Fibroblast of gingiva (primary cell): ENCODE measurements at places on chromosomes 13 and 19.

DNA sequence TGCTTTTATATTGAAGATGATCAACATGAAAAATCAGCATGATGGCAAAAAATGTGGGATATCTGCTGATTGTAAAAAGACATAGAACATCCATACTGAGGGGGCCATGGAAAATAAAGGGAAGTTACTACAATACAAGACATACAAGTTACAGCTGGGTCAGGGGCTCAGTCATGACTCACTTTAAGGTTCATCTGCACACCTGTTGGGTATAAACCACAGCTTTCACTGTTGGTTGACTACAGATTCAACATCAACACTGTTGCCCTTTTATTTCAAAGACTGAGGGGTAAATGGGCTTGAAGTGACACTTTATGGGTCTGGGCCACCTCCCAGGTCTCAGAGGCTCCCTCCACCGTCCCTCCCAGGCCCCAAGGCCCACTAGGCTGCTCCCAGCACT is 98.1 kb upstream of the IRS2 start:
- no peak for DNase-seq

DNA sequence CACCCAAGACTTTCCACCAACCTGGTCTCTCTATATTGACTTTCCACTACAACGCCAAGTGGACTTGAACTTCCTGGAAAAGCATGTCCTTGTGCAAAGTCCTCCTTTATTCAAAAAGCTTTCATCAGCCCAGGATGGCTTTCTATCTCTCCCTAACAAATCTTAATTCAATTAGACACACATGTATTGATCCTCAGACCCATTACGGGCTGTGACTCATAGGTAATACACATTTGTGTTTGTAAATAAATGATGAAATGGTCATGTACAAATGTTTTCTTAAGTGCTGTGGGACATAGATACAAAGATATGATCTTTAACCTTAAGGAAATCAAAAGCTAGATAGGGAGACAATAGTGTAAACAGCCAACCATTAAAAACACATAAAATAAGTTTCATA is 1189.7 kb downstream of the EFNB2 start:
- DNase-seq, result no peak

DNA sequence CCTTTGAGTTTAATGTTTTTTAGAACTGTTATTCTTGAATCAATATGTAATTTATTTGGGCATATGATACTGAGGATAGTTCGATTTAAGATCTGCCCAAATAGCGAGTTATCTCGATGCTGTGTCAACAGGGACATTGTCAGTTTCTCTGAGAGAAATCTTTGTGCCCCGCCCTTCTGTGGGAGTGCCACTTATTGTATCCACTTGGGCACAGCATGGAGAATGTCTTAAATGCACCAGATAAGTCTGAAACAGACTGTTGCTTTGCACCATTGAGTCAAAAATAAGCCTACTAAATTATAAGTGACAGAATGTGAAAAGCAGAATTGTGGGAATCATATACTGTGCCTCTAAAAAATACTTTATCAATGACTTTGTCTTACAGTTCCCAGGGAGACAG is 45.6 kb downstream of the RNASEH2B start:
- no peak for DNase-seq

GRCh38 chr13:73304442-73304841 is 245.6 kb downstream of the KLF5 start:
- DNase-seq, result no peak

DNA sequence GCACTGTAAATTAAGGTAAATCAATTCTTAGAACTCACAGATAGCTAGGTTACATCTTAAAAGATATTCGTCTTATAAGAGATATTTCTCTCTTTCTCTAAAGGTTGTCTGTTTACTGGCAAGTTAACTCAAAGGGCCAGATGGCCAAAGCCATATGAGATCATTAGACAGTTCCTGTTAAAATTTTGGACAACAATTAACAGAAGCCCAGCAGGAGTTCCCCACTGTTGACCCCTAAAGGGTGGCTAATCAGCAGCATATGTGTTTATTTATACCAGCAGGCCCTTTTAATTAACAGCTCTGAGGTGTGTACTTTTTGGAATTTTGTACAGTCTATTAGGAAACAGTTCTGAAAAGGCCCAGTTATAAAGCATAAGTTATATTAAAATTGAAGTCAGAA is 245.8 kb downstream of the LIG4 start:
- no peak for DNase-seq

DNA sequence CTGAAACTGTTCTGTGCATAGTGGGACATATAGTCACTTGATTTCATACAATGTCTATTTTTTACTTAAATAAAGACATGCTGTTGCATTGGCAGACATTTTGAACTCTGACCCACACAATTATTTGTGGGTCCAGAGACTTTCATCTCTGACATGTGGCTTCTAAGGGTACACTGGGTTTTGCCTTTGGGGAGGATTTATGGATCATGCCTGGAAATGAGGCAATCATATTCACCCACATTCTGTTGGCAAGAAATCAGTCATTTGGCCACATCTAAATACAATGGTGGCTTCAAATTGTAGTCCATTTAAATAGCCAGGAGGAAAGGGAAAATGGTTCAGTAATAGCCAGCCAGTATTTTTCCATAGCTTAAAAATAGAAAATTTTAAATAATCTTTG is 238.3 kb upstream of the KLF12 start:
- no peak for DNase-seq

- DNase-seq, result peak; percentile 92
Observed at GRCh38 chr19:12333162-12334159, at the start of gene ZNF563. Gene ZNF563, minus strand, starts transcription at chr19:12333633. Its CDS starts 151 bp downstream, at chr19:12333482.

DNA sequence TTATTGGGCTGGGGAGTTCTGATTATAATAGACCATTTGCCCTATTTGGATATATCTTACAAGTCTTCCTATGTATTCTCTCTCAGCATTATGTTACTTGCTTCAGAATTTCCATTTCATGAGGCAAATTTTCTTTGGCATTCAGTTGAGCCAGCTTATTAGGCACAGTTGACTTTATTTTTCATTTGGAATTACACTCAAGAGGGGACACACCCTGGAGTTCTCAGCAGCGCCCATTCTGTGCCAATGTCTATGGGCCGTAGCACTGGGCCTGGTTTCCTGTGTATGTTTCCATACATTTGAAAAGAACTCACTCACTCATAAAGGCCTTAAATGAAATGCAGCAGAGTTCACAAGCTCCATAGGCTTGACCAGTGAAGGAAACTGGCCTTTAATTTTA is 138.5 kb downstream of the KLF12 start:
- DNase-seq, result peak; percentile 29

DNA sequence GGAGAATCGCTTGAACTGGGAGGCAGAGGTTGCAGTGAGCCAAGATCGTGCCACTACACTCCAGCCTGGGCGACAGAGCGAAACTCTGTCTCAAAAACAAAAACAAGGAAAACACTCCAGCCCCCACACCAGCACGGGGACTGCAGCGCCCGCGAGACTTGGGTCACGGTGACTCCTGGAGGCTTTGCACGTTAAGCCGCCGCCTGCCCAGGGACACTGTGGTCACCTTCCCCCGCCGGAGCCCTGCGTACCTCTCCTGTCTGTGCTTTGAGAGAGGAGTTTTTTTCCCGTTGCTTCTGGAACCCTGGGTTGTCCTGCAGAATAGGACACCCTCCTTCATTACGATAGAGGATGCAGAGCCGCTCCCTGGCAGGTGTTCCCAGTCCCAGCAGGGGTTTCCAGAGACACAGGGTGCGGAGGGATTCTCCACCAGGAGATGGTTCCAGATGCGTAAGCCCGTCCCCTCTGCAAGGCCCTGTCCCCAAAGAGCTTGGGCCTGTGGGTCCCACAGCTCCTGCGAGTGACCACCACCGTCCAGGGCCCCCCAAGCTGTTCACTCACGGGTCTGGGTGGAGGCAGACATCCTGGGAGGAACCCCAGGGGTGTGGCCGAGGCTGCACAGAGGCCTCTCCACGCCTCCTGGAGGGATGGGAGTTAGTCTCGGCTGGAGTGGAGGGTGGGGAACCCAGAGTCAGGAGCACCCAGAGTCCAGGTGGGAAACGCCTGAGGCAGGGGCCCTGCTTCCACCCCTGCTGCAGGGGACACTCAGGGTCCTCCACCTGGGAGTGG is 42.8 kb upstream of the NDUFS7 start:
- DNase-seq, result no peak

- DNase-seq, result peak; percentile 61
Observed at GRCh38 chr19:18439025-18439909, 1.3 kb upstream of the ISYNA1 start.

DNA sequence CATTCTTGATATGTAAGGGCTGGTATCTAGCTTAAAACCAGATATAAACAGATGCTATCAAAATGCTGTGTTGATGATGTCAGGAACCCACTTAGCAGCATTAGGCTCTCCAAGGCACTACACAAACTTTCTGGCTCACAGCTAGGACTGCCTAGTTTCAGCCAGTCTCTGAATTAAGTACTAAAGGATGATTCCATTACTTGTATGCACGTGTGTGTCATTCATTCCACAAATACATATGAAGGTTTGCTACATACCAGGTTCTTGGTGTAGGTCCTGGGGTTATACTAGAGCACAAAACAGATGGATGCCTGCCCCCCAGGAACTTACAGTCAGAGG is 151.5 kb downstream of the RGCC start:
- DNase-seq, result no peak

DNA sequence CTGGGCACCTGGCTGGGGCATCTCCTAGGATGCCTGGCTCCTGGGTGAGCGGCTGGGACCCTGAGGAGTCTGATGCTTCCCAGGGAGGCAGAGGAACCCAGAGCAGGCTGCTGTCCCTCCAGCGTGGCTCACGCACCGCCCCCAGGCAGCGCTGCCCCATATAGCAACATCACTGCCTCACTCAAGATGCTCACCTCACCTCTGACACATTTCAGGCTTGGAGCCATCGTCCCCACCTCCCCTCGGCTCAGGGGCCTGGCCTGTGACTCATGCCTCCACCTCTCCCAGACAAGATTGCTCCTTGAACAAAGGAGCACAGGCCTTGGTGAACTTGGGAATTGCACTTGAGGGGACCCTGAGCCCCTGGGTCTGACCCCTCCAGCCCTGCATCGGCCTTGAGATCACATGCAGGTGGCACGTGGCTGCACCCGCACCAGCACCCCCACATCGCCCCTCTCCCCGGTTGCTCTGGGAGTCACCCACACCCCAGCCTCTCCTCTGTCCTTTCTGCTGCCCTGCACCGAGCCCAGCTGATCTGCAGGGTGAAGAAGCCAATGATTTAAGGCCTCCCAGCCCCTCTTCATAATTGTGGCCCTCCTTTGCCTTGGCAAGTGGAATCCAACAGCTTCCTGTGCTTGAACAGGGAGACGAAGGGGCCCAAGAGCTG is 11.2 kb downstream of the CEBPA start:
- DNase-seq, result no peak

GRCh38 chr13:66984241-66984640 is 245.9 kb downstream of the PCDH9 start:
- DNase-seq, result peak; percentile 48

GRCh38 chr13:110971486-110971885 is 56.6 kb upstream of the ANKRD10 start:
- no peak for DNase-seq

DNA sequence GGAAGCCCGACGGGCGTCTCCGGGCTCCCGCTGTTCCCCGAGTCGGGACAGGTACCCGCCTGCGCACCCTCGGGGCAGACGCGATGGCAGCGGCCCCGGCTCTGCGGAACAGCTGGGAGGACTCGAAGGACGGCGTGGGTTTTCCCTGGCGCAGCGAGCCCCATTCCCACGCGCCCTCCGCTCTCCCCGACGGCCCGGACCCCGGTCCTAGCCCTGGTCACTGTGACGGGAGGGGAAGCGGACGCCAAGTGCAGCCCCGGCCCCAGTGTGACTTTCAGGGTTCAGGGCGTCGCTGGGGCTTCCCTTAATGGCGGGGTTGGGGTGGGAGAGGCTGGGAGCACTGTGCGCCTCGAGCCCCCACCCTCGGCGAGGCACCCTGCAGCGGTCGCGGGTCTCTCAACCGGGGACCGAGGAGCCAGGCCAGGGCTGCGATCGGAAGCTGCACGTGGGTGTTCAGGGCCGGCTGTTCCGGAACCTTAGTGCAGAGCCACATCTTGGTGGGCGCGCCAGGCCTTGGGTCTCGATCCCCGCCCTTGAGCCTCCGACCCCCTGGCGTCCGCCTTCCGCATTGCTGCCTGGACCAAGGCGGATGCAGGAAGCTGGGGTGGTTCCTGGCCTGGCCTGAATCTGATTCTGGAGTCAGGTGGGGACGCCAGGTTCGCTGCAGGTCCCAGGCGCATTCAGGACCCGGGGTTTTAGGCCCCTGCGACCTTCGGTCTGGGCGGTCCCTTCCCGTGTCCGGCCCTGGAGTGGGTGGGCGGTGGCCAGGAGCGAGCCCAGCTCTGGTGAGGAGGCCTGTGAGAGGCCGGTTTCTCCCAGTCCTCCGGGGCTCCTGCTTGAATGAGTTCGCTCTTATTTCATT is 3.5 kb downstream of the LGALS7B start:
- DNase-seq, result no peak

DNA sequence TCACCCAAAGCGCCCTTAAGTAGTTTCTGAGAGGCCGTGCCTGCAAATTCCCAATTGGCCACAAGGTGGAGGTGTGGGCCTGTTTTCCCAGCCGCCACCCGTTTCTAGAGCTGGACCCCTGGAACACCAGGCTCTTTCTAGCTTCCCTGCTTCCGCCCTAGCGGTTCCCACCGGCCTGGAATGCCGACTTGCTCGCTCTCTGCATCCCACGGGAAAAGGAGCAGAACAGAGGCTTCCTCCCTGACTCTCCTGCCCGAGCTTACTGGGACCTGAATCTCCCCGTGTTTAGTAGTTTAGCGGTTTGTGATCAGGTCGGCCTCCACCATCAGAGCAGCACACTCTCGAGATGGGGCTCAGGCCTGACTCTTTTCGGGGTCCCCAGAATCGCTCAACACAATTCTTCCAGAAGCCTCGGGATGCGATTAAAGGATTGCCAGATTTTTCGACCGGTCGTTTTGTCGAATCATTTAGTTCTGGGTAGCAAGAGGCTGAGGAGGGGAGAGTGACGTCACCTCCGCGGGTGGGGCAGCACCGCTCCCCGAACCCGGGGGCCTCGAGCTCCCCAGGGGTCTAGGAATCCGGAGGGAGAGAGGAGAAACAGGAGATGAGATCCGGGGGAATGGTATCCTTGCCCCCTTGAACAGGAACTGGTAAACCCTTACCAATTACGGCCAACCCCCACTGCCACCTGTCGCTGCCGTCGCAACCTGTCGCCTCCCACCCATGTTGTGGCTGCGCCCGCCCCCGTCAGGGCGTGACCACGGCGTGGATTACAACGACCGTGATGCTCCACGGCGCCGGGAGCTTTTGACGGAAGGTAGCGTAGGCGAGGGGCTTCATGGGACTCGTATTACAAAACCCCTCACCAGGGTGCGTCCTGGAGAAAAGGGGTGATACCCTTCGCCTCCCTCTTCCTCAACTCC is 8.0 kb downstream of the NAPSA start:
- peak; percentile 51 for DNase-seq

- no peak for DNase-seq
Observed at GRCh38 chr13:61246351-61246750, 169.3 kb downstream of the PCDH20 start.

DNA sequence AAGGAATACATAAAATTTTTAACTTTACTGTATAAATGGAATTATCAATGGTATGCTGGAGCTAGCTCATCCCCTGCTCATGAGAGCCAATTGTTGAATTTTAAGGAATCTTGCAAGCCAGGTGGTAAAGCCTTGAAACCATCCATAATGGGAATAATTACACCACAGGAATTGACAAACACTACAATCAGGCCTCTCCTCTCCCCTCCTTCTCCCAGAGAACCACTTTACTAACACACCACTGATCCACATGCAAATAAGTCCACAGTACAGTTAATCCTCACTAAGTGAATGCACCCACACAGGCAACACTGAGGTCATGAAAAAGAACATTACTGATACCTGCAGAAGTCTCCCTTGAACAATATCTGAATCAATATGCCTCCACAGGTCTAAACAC is 140.5 kb downstream of the KLF12 start:
- no peak for DNase-seq

- no peak for DNase-seq
Observed at GRCh38 chr19:35851213-35852028, 883 bp downstream of the NPHS1 start.
